ENCODE measurements at places on chromosomes 11 and 22.

DNA sequence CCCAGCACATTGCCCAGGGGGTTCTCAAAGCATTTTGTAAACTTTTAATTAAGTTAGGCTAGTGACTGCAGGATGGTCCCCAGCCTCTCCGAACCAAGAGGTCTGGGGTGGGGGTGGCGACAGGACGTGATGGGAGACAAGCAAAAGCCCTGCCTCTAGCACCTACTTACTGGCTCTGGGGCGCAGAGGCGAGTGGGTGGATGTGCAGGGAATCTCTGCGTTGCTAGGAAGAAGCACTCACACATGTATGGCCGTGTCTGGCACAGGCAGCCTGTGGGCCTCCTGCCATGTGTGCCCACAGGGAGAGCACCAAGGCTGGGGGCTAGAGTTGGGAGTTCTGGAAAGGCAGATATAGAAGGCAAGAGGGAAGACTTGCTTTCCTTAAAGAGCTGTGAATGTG lies 6.3 kb downstream of the OPCML start:
- no peak for DNase-seq

DNA sequence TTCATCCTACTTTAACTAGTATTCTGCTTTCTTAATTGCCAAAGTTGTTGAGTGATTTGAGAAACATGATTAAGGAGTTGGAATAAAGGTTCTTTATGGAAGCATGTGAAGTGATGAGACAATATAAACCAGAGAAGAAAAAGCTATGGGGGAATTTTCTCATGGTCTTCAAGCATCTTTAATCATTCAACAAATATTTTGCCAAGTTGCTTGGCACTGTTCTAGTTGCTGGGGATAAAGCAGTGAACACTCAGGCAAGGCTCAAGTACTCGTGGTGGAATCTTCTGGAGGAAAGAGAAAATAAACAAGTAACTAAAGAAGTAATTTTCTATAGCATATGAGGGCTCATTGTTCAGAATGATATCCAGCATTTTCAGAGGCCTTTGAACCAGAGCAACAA lies 9.2 kb upstream of the PIWIL4 start:
- DNase-seq: no peak

DNA sequence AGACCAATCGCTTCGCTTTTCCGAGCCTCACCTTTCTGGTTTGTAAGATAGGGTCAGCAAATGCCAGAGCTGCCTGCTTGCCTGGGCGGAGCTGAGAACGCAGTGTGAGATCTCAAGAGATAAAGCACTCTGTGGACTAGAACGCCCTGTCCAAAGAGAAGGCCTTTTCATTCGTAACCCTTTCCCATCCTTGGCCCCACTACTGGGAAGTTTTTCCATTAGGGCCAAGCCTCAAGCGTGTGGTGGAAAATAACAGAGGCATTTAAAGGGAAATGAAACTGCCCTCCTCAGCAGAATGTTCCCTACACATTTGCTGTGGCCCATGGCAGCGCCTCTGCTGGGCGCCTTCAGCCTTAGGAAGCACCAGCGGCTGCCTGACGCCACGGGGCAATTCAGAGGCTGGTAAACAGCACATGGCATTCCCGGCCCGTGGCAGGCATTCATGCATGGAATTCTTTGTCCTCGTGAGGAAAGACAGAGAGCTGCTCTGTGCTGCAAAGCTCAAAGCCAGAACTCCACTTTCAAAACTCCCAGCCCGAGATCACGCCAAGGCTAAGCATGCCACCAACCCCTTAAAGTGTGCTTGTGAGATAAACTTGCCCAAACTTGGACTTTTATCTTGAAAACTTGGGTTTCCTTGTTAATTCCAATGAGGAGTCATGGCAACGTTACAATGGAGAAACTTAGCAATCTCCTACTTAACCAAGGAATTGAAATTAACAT lies 38.1 kb downstream of the AHNAK start:
- no peak for DNase-seq

GRCh38 chr11:121514432-121515334 lies 61.9 kb upstream of the SORL1-AS1 start:
- DNase-seq: no peak

DNA sequence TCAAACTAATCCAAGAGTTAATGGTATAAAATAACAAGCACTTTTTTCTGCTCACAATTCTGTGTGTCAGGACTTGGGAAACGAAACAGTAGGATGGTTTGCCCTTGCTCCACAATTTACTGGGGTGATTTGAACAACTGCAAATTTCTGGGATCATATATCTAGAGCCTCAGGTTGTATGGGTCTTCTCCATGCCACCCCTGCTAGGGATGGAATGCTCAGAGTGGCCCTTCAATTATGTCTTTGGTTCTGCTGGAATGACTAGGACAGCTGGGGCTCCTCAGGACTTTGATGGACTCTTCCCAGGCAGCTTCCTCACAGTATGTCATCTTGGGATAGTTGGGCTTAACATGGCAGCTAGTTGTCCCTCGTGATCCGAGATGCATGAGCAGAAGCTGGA lies 223.0 kb upstream of the ANO5 start:
- DNase-seq: no peak

Measured in fibroblast of the conjunctiva (primary cell).